Stimulated activated CD8-positive, alpha-beta memory T cell treated with anti-CD3 and anti-CD28 coated beads, Interleukin-4, amount 100 ng/mL, for 4 hours (primary cell): ENCODE measurements at places on chromosomes 6 and 20.

DNA sequence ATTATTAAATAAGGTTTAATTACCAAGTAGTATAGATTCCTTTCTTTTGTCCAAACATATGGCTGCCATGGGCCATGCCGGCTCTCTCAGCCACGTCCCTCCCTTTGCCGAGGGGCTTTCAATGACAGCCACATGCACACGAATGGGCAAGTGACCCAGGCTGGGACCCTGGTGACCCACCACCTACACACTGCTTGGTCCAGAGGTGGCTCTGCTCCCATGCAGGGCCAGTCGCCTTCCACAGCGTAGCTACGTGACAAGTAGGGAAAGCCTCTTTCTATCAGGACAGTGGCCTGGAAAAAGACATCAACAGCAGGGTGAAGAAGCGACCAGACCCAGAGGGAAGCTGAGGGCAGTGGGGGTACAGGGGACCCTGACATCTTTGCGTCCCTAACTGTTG, 152.8 kb upstream of the CST7 start:
- DNase-seq: no peak

DNA sequence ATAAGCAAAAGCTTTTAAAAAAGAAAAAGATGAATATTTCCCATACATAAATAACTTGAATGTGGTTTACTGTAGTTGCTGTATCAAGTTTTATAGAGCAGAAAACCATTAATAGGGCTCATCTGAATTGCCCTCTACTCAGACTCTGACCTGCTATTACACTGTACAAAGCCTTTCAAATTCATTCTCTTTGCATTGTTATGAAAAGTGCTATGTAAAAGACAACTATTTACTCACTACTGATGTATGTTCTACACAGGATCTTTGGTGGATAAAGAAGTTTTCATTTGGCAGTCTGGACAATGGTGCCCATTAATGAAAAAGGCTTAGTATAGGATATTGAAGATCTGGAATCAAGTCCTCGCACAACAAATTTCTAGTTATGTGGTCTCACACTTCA, 199.1 kb upstream of the RUNX2 start:
- DNase-seq: no peak

DNA sequence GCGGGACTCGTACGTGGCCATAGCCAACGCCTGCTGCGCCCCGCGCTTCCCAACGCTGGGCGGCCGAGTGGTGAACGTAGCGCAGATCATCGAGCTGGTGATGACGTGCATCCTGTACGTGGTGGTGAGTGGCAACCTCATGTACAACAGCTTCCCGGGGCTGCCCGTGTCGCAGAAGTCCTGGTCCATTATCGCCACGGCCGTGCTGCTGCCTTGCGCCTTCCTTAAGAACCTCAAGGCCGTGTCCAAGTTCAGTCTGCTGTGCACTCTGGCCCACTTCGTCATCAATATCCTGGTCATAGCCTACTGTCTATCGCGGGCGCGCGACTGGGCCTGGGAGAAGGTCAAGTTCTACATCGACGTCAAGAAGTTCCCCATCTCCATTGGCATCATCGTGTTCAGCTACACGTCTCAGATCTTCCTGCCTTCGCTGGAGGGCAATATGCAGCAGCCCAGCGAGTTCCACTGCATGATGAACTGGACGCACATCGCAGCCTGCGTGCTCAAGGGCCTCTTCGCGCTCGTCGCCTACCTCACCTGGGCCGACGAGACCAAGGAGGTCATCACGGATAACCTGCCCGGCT, 3.4 kb downstream of the SLC32A1 start:
- no peak for DNase-seq

GRCh38 chr6:34934516-34934915, 45.5 kb downstream of the ANKS1A start:
- DNase-seq: no peak

DNA sequence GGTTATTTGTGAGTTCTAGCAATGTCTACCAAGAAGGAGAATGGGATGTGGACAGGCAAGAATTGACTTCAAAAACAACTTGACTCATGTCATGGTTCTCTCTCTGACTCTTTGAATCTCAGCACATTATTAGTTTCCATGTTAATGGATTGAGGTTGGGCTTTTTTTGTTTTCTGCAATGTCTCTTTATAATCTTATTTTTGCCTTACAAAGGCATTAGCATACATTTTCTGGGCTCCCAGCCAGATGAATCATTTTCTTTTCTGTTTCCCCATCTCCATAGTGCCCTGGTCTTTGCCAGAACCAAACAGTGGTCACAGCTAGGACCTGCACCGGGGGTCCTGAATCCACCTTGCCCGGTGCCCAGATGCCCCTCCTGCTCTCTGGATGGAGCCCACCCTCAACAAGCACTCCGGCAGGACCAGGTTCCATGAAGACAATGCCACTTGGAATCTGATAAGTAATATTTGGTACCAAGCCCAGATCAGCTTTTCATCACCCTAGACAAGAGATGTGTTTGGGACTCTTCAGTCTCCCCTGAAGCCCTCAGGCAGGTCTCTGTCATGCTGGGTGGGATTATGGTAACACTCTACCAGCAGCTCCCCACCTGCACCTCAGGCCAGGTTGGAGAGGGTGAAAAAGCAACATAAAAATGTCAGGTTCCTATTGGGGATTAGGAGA, 266.7 kb upstream of the SULF2 start:
- DNase-seq: no peak

DNA sequence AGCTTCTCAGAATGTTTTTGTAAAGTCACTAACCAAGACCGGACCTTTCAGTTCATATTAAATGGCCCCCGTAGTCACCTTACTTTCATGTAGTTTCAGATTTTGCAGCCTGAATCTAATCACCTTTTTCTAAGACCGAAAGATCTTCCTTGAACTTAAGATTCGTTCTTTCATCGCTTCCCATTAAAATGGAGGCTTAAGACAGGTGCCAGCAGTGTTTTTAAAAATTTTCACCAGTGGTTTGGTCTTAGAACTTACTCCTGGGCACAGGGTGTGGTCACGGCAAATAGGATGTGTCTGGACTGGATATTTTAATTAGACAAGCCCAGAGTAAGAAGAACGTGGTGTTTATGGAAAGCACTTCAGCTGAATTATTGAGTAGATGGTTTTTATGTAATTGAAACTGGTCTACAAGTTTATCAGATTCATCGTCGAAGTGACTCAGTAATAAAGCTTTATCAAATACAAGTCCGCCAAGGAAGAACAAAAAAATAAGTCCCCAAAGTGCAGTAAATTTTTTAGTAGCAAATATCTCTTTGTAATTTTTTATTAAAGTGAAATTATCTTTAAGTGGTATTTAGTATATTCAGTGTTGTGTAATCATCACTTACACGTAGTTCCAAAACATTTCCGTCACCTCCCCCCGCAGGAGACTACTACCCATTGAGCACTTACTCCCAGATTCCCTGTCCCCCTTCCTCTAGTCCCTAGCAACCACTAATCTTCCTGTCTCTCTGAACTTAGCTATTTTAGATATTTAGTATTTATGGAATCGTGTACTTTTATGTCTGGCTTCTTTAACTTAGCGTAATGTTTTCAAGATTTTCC, 868 bp downstream of the SRSF3 start:
- no peak for DNase-seq

DNA sequence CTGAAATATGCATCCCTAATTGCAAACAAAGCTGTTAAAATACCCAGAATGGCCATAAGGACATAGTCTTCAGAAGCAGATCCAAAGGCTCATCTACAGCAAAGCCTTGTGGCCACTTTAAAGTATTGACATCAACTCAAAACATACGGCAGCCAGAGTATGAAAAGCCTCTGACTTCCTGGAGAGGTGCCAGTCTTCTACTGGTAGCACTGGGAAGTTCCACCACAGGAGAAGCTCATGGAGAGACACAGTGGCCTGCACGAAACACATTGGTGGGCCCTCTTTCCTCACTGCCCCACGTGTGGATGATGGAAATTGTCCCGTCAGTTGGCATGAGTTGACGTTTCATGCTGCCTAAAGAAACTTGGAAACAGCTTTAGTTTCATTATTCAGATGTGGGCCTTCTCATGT, 202.6 kb upstream of the HEY2 start:
- DNase-seq: no peak

DNA sequence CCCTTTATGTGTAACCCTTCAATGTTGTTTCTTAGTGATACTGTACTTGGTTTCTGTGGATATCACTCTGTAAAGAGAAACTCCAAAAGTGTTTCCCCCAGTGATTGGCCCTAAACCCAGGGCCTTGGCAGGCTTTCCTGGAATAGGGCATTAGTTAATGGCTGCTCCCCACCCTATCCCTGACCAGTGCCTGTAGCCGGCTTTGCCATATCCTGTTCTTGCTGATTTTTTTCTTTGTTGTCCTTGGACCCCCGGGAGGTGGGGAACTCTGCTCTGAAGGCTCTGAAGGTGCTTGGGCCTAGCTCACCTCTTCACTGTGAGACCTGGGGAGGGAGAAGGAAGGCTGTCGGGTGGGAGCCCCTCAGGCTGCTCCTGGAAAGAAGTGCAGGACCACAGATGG, 120.1 kb downstream of the TCP11 start:
- no peak for DNase-seq

DNA sequence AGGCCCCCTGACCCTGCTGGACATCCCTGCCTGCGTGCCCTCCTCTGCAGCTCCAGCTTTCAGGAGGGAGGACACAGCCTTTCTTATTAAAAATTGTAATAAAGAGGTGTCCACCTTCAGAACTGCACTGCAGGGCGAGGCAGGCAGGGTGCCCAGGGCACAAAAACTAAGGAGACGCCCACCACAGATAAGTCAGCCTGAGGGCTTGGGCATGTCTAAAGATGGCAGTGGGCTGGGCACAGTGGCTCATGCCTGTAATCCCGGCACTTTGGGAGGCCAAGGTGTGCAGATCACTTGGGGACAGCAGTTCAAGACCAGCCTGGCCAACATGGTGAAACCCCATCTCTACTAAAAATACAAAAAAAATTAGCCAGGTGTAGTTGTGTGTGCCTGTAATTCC, 7.0 kb upstream of the C20orf144 start:
- no peak for DNase-seq

DNA sequence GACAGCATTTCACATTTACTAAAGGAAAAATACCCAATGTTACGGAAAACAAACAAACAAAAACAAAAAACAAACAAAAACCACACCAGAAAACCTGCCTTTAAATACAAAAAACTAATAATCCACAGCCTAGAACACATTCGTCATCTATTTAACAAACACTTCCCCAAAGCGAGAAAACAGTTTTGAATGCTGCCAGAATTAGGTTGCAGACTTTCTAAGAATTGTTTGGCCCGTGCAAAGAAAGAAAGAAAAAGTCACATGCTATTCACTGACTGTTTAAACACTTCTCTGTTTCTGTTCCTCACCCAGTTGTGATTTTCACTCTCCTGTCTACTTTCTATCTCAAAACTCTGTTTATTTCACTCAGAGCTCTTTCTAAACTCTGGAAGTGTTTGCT, 52.5 kb downstream of the BCAS1 start:
- no peak for DNase-seq

GRCh38 chr20:48420176-48420575, 407.6 kb downstream of the PREX1 start:
- DNase-seq: no peak

DNA sequence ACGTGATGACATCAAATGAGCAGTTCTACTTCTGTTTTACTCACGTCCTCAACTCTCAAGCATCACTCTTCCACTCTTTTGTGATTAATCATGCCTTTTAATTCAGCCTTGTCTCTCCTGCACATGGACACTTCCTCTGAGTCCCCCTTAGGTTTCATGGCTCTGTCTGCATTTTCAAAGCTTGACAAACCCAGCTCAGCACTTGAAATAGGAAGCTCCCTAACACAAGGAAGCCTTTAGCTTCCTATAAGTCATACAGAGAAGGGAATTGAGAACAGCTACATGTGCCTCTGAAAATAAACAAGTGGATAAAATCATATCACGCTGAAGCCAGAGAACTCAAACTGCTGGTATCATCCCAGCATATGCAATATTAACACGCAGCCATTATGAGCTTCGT, 21.2 kb downstream of the KIF16B start:
- DNase-seq: no peak

DNA sequence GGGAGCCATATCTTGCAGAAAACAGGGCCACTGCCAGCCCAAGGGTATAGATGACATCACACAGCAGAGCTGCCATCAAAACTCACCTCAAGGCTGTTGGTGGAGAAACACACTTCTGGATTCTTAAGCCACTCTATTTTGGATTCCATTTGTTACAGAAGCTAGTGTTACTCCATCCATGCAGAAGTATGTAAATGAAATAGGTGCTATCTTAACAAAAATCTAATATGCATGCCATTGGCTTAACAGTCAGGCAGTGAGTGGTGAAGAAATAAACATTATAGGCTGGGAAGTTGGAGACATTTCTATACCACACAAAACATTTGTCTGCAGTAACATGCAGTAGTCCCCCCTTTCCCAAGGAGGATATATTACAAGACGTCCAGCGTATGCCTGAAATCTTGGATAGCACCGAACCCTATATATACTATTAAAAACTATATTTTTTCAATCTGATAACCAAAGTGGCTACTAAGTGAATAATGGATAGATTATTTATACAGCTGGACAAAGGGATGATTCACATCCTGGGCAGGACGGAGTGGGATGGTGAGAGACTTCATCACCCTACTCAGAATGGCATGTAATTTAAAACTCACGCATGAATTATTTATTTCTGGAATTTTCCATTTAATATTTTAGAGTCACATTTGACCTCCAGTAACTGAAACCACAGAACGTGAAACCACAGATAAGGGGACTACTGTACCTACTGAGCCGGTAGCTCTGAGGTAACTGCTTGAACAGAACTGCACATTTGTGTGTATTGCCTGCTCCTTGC, 160.0 kb upstream of the PLN start:
- DNase-seq: no peak

DNA sequence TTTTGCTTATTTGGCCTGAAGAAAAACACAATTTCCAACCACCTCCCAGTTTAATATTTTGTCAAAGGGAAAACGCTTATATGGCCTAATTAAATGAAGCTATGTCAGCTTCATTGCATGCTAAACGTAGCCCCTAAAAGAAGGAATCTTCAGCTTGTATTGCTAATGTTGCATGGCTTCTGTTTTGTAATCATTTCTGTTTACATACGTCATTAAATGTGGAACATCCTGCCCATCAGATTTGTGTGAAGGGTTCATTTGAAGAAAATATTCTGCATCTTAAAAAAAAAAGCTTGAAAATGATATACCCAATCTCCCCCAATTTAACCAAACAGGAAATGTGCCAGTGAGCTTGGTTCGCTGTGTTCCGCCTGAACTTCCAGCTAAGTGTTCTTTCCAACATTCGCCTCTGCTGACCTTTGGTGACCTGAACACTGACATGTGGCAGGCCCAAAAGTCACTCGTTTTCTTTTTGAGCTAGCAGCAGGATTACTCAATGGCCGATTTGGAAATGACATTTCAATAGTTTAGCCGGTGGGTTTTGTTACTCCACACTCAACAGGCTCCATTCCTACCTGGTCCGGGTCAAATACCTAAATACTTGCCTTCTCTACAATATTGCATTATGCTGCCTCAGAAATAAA, 12.7 kb upstream of the SIRT5 start:
- no peak for DNase-seq

- no peak for DNase-seq
These were observed 1.2 kb downstream of the DDR1 start for GRCh38 chr6:30885481-30885998.

DNA sequence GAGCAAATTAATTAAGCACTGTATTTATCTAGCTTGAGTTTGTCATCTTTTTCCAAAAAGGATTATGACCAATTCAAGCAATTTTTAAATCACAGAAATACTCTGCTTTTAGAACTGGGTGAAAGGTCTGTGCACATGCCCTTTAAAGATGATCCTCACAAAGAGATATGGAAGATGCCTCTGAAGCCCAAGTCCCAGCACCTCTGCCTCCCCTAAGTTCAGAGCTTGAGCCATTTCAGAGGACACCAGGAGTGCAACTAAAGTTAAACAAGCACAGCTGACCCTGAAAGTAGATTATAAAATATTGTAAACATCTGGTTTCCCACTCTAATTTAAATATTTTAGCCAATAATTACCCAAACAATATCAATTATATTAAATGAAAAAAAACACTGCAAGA, 139.5 kb upstream of the BEND6 start:
- DNase-seq: no peak
